T-cell (primary cell): ENCODE measurements at places on chromosomes 13 and 19. TPM values are rescaled to one million over a fixed set of nuclear protein-coding genes. Genes with fewer than 3 reads are reported as not detected.

Gene LMTK3
- 23.5 TPM for total RNA-seq

Gene ZNF547
- 3.5 TPM for total RNA-seq

Gene KLK13
- total RNA-seq = not detected

Gene APC2
- total RNA-seq = 0.10 TPM

Gene ZNF780A
- total RNA-seq = 18.2 TPM

Gene PLPPR3
- total RNA-seq = 0.26 TPM

Gene NANOS3
- total RNA-seq = not detected

Gene ADGRE3
- total RNA-seq = not detected

Gene RXFP2
- total RNA-seq = not detected

Gene ATXN8OS
- total RNA-seq = not detected

Gene ZNF556
- total RNA-seq = not detected

Gene THAP8
- 7.6 TPM for total RNA-seq

Gene C19orf85
- total RNA-seq = not detected

Gene COX7A1
- not detected for total RNA-seq

Gene C1QTNF9B
- not detected for total RNA-seq

Gene ZNF844
- total RNA-seq = 9.2 TPM

Gene BCL3
- total RNA-seq = 18.9 TPM

Gene OVOL3
- total RNA-seq = not detected

Gene ZNF43
- total RNA-seq = 22.3 TPM

Gene CA11
- 11.0 TPM for total RNA-seq

Gene ZNF791
- total RNA-seq = 51.1 TPM

Gene NLRP7
- not detected for total RNA-seq

Gene DNAJC3
- total RNA-seq = 16.6 TPM

Gene PDE4C
- not detected for total RNA-seq

Gene SIGLEC7
- 0.30 TPM for total RNA-seq
